ENCODE measurements at places on chromosomes 6 and 20.
A peak's percentile ranks its signal among the peaks of the same experiment; 100 is the strongest.

DNA sequence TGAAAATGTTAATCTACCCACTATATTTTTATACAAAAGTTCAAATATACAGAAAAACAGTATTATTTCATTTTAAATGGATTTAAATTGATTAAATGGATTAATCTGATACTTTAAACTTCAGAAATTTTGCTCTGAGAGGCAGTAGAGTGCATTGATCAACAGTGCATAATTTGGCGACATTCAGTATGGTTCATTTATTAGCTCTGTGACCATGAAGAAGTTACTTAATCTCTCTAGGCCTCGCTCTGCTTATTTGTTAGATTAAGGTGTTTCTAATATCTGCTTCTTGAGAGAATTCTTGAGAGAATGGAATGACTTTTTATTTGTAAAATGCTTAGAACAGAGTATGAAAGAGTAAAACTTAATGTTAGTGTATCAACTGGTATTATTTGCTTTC is 8.9 kb downstream of the PDE7B start:
- no peak for DNase-seq

DNA sequence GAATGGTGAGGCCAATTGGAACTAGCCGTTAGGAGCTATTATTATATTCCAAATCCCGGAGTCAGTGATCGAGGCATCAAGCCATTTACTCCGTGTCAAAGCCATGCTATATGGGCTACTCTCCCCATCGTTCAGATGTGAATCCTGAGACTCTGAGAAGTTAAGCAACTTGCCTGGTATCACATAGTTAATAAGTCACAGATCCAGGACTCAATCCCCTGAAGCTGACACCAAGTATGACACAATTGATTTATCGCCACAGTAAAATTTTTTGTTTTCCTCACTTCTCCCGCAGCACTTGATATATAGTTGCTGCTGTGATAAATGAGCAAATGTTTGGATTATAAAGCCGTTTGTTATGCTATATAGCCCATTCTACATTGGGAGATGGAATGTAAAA is 50.8 kb upstream of the TSHZ2 start:
- DNase-seq, result no peak

- DNase-seq, result peak; percentile 59
Observed at GRCh38 chr20:44720997-44721784, 6.0 kb downstream of the CCN5 start.

- no peak for DNase-seq
Observed at GRCh38 chr6:150991487-150991886, 126.0 kb downstream of the MTHFD1L start.

DNA sequence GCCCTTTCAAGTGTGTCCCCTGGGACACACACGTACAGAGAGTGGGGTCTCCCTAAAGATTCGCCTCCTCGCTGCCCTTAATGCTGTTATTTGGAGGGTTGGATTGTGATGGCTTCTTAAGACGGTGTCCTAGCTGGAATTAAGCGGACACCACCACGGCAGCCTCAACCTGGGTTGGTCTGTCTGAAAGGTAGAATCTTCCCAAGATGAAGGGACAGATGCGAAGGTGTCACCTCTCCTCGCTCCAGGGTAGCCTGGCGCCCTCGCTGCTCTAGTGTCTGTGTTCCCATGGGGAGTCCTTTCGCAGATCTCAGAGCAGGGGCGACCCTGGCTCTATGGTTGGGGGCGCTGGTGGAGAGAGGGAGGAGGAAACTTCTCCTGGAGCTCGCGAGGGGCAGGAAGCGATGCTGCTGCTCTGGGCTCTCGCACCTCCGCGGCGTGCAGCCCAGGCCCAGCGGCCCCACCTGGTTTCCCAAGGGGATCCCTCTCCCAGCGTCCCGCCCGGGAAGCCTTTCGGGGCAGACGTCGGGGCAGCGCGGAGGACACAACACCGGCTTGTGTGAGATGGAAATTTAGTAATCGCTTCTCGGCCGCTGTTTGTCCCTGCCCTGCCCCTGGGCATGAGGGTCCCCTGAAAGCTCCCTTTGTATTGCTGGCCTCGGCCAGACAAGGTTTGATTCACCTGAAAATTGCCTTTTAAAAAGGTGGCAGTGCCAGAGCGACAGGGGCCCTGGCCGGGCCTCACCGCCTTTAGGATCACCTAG is 1.7 kb downstream of the RSPO3 start:
- DNase-seq, result no peak

- no peak for DNase-seq
Observed at GRCh38 chr20:21104921-21105320, 1.2 kb downstream of the LINC00237 start.

DNA sequence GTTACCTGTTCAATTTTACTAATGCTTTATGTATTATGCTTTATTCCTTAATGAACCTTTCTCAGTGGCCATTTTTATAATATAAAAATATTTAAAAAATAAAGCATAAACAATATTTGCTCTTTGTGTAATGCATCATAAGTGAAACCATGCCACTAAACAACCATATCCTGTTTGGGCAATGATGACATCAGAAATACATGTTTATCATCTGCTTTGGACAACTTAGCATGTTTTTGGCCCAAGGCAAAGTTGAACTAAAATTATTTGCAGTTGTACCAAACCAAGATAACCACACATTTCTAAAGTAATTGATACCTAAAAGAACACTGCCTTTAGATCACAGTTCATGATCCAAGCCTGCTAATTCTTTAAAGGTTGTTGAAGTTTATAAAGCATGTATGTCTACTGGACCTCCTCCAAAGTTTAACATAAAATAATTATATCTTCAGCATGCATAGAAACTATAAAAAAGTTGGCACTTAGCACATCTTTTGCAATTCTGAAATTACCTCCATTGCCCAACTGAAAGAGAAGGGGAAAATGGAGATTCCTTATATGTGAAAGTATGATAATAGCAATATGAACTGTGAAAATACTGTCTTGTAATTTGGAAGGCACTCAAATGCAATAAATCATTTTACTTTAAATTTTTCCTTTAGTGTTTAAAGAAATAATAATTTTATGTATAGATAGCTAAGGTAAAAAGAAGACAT is 325.6 kb upstream of the RUNX2 start:
- DNase-seq, result no peak

GRCh38 chr20:56630086-56630493 is 984 bp downstream of the TFAP2C start:
- peak; percentile 90 for DNase-seq

- no peak for DNase-seq
Observed at GRCh38 chr6:126618639-126619343, 278.9 kb downstream of the CENPW start.

- no peak for DNase-seq
Observed at GRCh38 chr6:124995645-124996325, 33.5 kb downstream of the RNF217 start.

DNA sequence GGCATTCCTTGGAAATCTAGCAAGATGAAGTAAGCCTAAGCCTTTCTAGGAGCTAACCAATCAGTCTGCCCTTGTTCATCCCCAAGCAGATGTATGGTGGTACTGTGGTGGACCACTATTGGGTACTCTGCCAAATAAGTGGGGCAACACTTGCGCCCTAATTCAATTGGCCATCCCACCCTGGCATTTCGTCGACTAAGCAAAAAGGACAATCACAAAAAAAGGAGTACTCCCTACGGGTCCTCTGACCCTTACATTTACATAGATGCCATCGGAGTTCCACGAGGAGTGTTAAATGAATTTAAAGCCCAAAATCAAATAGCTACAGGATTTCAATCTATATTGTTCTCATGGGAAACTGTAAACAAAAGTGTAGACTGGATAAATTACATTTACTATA is 19.5 kb downstream of the CHD6 start:
- no peak for DNase-seq

- peak; percentile 83 for DNase-seq
Observed at GRCh38 chr20:1816384-1817381, 78.5 kb upstream of the SIRPA start.

DNA sequence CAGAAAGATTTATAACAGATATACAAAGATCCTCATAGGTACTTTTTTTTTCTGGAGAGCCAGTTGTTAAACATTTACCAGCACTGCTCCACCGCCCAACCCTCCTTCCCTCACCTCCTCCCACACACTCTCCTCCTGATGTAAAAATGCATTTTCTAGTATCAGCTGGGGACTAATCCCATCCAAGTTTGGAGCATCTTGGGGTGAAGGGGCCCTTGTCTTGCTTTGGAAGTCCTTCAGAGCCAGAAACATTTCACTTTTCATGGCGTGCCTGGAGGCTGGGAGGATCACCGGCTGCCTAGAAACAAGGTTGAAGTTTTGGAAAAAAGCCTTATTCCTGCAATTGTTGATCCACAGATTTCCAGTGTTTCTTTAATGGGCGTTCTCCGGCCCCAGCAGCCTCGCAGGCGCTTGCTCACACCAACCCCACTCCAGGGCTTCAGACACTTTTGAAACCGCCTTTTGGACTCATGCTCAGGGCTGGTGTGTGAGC is 165.1 kb upstream of the AFDN start:
- no peak for DNase-seq

GRCh38 chr6:115902436-115902835 is 158.3 kb downstream of the FRK start:
- DNase-seq, result no peak

DNA sequence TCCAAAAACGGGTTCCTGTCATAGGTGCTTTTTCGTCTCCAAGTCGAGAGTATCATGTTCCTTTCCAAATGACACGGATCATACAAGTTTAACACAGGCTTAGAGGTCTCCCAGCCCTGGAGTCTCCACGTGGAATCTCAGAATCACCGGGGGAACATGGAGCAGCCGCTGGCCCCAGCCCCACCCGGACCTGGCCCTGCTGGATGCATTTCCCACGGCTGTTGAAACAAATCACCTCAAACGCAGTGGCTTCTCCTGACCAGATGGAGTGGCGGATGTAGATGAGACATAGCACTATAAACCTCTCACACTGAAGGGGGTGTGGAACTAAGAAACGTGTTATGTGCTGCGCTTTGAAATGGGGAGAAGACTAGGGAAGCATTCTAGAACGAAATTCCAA is 70.0 kb upstream of the FRMD1 start:
- no peak for DNase-seq

DNA sequence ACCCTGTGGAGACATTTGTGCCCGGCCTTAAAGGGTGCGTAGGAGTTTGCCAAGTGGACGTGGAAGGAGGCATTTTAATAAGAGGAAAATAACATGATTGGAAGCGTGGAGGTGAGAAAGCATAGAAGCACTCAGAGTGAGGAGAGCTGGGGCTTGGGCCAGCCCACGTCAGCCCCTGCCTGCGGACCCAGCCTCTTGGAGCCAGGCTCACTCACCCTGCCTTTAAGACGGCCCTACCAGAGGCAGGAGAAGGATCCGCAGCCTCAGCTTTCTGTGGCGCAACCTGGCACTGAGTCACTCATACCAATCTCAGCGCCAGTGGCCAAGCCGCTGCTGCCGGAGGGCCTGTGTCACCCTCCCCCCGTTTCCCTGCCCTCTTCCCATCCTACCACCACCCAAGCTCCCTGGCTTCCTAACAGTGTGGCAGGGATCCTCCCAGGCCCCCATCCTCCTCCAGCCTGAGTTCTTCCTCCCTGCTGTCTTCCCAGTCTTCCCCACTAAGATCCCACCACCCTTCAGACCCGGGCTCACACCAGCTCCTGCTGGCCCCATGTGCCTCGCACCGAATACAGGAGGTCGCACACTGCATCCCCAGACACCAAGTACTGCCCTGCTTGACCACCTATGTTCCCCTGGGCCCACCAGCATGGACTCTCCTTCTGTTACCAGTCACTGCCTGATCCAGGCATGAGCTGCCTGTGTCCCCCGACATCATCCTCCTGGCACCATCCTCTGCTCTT is 285.2 kb downstream of the UST start:
- peak; percentile 61 for DNase-seq

GRCh38 chr6:104320896-104321295 is 538.8 kb downstream of the HACE1 start:
- no peak for DNase-seq

DNA sequence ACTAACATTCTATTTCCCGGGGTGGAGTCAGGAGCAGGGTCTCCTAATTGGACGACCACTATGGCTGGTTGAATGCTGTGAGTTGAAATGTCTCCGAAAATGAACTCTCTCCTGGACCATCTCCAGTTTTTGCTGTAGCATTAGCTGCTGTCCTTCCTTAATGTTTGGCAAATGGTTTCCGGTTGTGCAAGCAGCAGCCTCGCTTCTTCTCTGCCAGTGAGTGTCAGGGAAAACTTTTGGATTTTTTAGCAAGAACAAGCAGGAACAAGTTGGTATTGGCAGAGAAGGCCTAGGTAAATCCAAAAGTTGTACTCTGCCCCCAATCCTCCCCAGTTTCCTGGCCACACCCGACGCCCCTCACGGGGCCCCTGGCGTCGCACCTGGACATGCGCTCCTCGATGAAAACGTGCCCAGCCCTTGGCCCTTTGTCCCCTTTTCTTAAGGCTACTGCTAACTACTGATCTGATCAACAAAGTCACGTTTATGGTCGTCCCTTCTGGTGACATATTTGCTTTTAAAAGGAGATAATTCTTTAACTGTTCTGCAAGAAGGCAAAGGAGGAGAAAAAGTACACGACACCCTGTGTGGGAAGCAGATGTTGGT is 103.2 kb downstream of the ARMC2 start:
- DNase-seq, result peak; percentile 52
